ENCODE measurements at places on chromosomes 6 and 20. TPM values are rescaled to one million over a fixed set of nuclear protein-coding genes. Genes with fewer than 3 reads are reported as not detected.

BPIFB2 gene
- not detected for total RNA-seq

PCSK2 gene
- total RNA-seq, result not detected

DNA sequence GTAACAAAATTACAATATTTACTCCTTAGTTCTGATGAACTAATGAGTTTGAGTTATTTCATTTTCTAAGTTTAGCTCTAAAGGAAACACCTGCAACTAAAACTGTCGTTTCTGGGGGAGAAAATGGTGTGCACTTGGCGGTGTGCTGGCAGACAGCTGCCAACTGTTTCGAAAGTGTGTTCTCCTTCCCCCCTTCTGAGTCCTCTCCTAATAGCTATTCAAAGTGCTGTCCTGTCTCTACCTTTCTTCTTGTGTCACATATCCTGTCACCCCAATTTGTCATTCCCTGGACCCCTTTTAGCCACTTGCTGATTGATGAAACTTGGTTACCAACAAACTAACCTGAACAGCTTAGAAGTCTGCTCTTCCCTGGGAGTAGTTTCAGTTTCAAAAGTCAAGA lies 4.9 kb upstream of the UBE2J1 start:
- DNase-seq, result no peak
- peaks cover 23% of the 10 kb centered on the region for H3K4me1 ChIP-seq
- H3K36me3 ChIP-seq, result no peaks in the 10 kb centered on the region
- H3K4me3 ChIP-seq, result peak overlapping the region; percentile 84
- H3K27ac ChIP-seq, result peak overlapping the region; percentile 66

- H3K27me3 ChIP-seq, result peaks cover 13% of the 10 kb centered on the region
- no peaks in the 10 kb centered on the region for H3K4me1 ChIP-seq
- no peaks in the 10 kb centered on the region for H3K36me3 ChIP-seq
- H3K27ac ChIP-seq, result no peak overlapping the region
Measured at GRCh38 chr6:142378138-142378875, 76.5 kb downstream of the ADGRG6 start.

GRCh38 chr20:62697468-62697912 lies 11.1 kb upstream of the NTSR1 start:
- no peaks in the 10 kb centered on the region for H3K27me3 ChIP-seq
- no peak overlapping the region for H3K4me3 ChIP-seq
- no peaks in the 10 kb centered on the region for H3K36me3 ChIP-seq
- H3K27ac ChIP-seq, result no peak overlapping the region

GRCh38 chr6:42627044-42627443 lies 63.2 kb downstream of the UBR2 start:
- H3K27ac ChIP-seq, result no peak overlapping the region
- H3K4me3 ChIP-seq, result no peak overlapping the region
- H3K4me1 ChIP-seq, result peaks cover 10% of the 10 kb centered on the region
- no peaks in the 10 kb centered on the region for H3K27me3 ChIP-seq
- H3K36me3 ChIP-seq, result no peaks in the 10 kb centered on the region

- no peak overlapping the region for H3K27ac ChIP-seq
- H3K4me3 ChIP-seq, result peak overlapping the region; percentile 95
- H3K36me3 ChIP-seq, result peaks cover 26% of the 10 kb centered on the region
- H3K27me3 ChIP-seq, result no peaks in the 10 kb centered on the region
- H3K4me1 ChIP-seq, result peaks cover 30% of the 10 kb centered on the region
Measured at GRCh38 chr6:7392402-7392801, 2.8 kb downstream of the RIOK1 start.

DNA sequence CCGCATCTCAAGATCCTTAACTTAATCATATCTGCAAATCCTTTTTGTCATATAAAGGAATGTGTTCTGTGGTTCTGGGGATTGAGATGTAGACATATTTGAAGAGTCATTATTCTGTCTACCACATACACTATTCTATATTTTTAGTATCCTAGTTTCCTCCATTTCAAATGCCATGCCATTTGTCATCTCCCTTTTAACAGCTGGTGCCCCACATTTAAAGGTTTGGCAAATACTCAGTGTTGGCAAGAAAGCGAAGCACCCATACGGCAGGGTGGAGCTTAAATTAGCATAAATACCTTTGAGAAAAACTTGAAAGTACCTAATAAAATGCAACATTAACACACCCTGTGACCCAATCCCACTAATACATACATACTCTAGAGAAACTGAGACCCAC lies 31.7 kb downstream of the PAK5 start:
- DNase-seq, result no peak
- no peak overlapping the region for H3K27ac ChIP-seq
- no peaks in the 10 kb centered on the region for H3K36me3 ChIP-seq
- H3K4me3 ChIP-seq, result no peak overlapping the region
- H3K4me1 ChIP-seq, result no peaks in the 10 kb centered on the region
- H3K27me3 ChIP-seq, result no peaks in the 10 kb centered on the region

DNA sequence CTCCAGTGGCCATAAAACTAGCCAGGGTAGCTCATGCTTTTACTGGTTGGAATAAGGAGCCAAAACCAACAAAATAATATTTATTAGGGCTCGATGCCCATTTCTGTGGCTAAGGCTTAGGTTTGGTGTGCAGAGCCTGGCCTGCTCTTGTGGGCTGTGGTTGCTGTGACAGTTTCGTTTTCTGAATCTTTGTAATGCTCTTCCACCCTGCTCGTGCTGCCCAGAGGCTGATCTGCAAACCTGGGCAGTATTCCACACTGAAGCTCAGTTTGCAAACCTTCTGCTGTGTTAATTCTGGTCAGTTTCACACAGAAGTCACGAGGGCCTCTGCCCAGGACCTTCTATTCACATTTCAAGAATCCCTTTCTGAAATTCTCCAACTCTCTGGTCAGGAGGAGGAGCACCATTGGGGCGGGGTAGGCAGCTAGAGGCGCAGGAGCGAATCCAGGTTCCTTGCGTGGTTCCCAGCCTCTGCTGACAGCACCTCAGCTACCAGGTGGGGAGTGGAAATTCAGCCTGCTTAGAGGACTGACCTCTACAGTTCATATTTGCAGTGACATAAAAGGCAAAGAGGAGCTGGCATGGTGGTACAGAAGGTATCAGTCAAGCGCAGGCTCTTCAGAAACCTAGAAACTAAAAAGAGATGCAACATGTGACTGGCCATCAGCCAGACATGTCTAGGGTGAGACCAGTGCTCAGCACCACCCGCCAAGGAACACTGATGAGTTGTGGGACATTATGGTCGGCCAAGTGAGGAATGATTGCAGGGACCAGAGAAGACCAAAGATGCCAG lies 14.3 kb upstream of the C20orf144 start:
- no peaks in the 10 kb centered on the region for H3K36me3 ChIP-seq
- H3K4me3 ChIP-seq, result peak overlapping the region; percentile 49
- no peaks in the 10 kb centered on the region for H3K27me3 ChIP-seq
- peaks cover 10% of the 10 kb centered on the region for H3K4me1 ChIP-seq
- H3K27ac ChIP-seq, result peak overlapping the region; percentile 56
- DNase-seq, result no peak

DNA sequence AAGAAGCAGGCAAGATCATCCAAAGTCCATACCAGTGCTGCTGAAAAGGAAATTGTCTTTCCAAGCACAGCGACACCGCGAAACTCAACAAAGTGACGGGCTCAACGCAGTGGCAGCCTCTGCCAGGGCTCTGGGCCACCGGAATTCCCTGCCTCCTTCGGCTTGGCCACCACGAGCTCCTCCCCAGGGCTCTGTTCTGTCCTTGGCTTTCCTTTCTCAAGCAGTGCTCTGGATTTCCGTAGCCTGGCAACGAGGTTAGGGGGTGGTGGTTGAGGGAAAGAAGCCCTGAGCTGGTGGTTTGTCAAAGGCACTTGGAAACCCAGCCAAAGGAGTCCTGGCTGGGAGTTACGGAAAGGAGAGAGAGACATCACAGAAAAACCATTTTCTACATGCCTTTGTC lies 31.2 kb downstream of the PRR18 start:
- H3K27ac ChIP-seq, result no peak overlapping the region
- no peak for DNase-seq
- peaks cover 8% of the 10 kb centered on the region for H3K4me1 ChIP-seq

DNA sequence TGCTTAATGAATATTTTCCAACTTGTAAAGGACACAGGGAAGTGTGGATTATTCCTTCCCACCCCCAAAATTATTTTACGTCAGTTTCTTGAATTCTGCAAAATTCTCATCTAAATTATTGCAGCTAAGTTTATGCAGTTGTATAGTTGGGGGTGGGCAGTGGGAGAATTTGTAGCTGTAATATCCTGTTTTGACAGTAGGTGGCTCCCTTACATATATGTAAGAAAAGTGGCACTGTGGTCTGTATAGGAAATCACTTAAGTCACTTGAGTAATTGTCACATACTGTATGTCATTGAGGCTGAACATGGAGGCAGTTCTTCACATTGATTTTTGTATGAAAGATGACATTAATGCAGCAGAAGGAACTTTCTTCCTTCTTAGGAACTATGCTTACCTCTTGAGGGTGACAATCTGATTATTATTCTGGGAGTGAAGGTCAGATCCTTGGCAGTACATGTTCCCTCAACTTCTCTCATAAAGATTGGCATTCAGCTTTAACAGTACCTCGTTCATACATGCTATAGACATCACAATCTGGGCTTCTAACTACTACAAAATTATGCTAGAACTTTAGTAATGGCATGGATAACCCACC lies 14.6 kb upstream of the CFAP206 start:
- peaks cover 4% of the 10 kb centered on the region for H3K4me1 ChIP-seq
- H3K4me3 ChIP-seq, result no peak overlapping the region
- H3K27me3 ChIP-seq, result no peaks in the 10 kb centered on the region
- no peaks in the 10 kb centered on the region for H3K36me3 ChIP-seq
- no peak for DNase-seq

DNA sequence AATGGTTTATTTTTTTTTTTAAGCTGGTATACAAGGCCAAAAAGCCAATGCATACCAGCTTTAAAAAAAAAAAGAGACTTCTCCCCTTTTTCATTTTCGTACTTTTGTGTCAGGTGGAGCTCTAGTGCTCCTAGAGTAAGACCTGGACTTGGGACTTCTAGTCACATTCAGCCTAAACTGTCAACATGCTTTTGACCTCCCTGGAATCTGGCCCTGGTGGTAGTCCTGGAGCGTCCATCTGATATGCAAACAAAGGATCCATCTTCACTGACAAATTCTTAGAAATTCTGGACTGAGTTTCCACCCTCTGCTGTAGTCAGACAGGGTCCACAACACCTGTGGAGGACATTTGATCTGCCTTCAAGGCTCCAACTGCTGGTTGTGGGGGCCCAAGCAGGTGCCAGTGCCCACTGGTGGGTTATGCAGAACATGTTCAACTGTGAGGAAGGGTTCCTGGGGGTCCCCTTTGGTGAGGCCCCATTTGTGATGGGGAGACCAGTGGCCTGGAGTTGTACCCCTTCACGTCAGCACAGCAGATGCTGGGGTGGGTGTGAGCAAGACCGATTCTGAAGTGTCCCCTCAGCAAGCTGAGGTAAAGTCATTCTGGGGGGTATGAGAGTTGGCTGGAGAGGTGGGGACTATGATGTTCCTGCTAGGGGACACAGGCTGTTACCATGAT lies 12.6 kb upstream of the PCMTD2 start:
- no peak overlapping the region for H3K27ac ChIP-seq
- no peaks in the 10 kb centered on the region for H3K4me1 ChIP-seq
- no peaks in the 10 kb centered on the region for H3K36me3 ChIP-seq
- peaks cover 18% of the 10 kb centered on the region for H3K27me3 ChIP-seq

TCP11 gene
- not detected for total RNA-seq

DNA sequence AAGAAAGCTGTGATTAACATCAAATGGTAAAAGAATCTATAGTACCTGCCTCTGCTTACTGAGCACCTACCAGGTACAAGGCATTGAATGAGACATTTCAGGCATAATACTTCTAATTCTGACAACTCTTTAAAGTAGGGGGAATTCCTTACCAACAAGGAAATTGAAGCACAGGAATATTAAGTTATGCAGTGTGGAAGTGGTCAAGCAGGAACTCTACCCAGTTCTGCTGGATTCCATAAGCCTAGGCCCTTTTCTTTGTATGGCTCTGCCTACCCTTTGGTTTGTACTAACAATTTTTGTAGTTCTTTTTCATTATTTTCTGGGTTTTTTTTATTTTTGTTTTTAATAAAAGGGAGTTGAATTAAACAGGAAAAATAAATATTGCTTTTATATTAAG lies 114.5 kb downstream of the MAP3K5 start:
- no peak overlapping the region for H3K4me3 ChIP-seq
- peak overlapping the region; percentile 33 for H3K27ac ChIP-seq
- DNase-seq, result no peak
- no peaks in the 10 kb centered on the region for H3K4me1 ChIP-seq
- peaks cover 7% of the 10 kb centered on the region for H3K36me3 ChIP-seq
- H3K27me3 ChIP-seq, result no peaks in the 10 kb centered on the region

ME1 gene
- 1.7 TPM for total RNA-seq

- no peaks in the 10 kb centered on the region for H3K36me3 ChIP-seq
- no peak for DNase-seq
- H3K27me3 ChIP-seq, result peaks cover 19% of the 10 kb centered on the region
Measured at GRCh38 chr20:58092871-58093270, 135.6 kb downstream of the ANKRD60 start.

DNA sequence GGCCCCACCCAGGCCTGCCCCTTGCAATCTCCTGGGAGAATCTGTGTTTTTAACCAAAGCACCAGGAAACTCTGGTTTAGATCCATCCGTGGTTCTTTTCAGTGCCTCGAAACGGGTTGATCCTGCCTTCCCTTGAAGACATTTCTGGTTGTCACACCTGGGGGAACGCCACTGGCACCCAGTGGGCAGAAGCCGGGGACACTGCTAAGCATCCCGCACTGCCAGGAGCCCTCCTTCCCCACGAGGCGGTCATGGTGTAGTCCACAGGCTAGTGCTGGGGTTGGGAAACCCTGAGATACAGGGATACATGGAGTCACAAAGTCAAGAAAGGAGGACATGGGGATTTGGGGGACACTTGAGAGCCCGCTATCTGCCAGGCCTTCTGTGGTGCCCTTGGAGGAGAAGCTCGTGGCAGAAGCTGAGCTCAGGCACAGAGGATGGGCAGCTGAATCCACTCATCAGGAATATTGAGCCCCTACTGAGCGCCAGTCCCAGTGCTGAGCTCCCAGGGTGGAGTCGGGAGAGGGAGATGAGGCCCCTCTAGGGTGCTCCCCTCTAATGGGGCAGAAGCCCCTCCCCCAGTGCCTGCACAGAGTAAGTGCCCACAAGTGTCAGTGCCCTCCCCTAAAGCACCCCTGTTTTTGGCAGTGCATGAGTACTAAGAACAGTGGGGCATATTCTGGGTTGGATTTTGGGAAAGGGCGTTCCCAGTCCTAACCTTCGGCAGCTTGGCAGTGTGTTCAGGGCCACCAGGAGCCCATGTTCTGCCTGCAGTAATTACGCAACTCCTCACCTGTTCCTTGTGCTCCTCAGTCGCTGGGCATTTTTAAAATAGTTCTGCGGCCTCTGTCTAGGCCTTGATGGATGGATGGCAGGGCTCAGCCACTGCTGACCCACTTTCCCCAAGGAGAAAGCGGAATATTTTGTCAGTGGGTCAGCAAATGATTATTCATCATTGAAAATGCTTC lies 25.6 kb upstream of the PHACTR3 start:
- no peak overlapping the region for H3K4me3 ChIP-seq
- no peaks in the 10 kb centered on the region for H3K4me1 ChIP-seq
- no peak overlapping the region for H3K27ac ChIP-seq
- H3K36me3 ChIP-seq, result no peaks in the 10 kb centered on the region
- H3K27me3 ChIP-seq, result peaks cover 38% of the 10 kb centered on the region

GRCh38 chr20:49392745-49393144 lies 89.7 kb downstream of the KCNB1 start:
- H3K27ac ChIP-seq, result no peak overlapping the region
- H3K27me3 ChIP-seq, result peaks cover 32% of the 10 kb centered on the region
- H3K36me3 ChIP-seq, result no peaks in the 10 kb centered on the region
- no peak for DNase-seq
- no peak overlapping the region for H3K4me3 ChIP-seq

- DNase-seq, result no peak
- no peaks in the 10 kb centered on the region for H3K4me1 ChIP-seq
- H3K27me3 ChIP-seq, result no peaks in the 10 kb centered on the region
- no peak overlapping the region for H3K27ac ChIP-seq
- no peaks in the 10 kb centered on the region for H3K36me3 ChIP-seq
Measured at GRCh38 chr6:85127168-85127498, 322.8 kb upstream of the NT5E start.

Measured in natural killer cell treated with Interleukin-12 subunit alpha and Interleukin-12 subunit beta and Interleukin-15 and Interleukin-18, amount 100 ng/mL, for 72 hours (primary cell).